ENCODE measurements at places on chromosomes 11 and 22. TPM values are rescaled to one million over a fixed set of nuclear protein-coding genes. Genes with fewer than 3 reads are reported as not detected.

DNA sequence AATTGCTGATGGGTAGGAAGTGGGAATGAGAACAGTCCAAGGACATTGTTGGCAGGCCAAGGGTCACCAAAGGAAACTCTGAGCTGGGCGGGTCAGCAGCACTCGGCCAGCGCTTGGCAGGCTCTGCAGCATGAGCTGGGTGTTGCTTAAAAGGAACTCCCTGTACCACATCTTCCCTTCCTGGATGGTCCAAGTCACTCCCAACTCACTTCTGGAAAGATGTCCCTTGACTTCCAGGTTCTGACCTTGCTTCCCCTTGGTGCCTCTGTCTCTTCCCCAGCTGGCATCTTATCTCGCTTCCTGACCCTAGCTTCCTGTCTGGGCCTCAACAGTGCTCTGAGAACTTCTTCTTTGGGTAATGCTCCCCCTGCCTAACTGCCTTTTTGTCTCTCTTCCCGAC, 24.8 kb upstream of the SWAP70 start:
- no peak for DNase-seq

GRCh38 chr11:106277484-106277883, 200.0 kb downstream of the AASDHPPT start:
- no peak for DNase-seq

DNA sequence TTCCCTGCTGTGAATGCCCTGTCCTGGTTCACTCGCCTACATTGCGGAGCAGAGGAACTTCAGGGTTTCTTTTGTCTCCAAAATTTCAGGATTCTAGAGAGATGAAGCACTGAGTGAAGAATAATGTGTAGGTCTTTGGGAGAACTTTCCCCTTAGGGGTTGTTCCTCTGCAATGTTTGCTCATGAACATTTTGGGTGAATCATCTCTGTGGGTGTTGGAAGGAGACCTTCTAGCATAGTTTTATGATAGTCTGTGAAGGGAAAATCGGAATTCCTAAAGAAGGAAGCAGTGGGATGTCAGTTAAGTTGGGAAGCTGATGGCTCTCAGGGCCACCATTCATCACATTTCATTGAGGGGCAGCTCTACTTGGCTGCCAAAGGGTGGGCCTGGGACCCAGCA, 64.8 kb downstream of the MIAT start:
- no peak for DNase-seq

GRCh38 chr22:44475706-44476105, 22.3 kb downstream of the RTL6 start:
- no peak for DNase-seq

DNA sequence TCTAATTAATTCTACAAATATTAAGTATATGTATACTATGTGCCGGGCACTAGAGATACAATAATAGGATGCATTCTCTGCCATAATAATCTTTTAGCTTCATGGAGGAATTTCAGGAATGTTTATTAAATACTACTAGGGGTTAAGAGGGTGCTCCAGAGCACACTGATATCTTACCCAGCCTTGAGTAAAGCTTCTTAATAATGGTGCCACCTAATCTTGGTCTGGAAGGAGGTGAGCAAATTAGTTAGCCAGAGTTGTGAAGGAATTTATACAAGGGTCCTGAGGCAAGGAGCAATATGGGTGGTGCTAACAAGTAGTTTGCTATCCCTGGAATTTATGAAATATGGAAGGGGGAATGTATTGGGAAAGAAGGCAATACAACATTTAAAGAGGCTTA, 21.7 kb downstream of the ELP4 start:
- DNase-seq = no peak

GRCh38 chr11:95415837-95416304, 184.9 kb upstream of the SESN3 start:
- no peak for DNase-seq

The PDGFD gene
- 6.9 TPM for polyA plus RNA-seq

The PIWIL4 gene
- polyA plus RNA-seq = 7.5 TPM

The STK33 gene
- 28.0 TPM for polyA plus RNA-seq

The INSC gene
- 0.83 TPM for polyA plus RNA-seq

The ZNF195 gene
- 34.2 TPM for polyA plus RNA-seq

The SNX32 gene
- polyA plus RNA-seq = 2.5 TPM

The TCIRG1 gene
- polyA plus RNA-seq = 32.4 TPM

All from left lung (tissue), 14 donors.